ENCODE measurements at places on chromosomes 5 and 9. TPM values are rescaled to one million over a fixed set of nuclear protein-coding genes. Genes with fewer than 3 reads are reported as not detected.
A peak's percentile ranks its signal among the peaks of the same experiment; 100 is the strongest.

DNA sequence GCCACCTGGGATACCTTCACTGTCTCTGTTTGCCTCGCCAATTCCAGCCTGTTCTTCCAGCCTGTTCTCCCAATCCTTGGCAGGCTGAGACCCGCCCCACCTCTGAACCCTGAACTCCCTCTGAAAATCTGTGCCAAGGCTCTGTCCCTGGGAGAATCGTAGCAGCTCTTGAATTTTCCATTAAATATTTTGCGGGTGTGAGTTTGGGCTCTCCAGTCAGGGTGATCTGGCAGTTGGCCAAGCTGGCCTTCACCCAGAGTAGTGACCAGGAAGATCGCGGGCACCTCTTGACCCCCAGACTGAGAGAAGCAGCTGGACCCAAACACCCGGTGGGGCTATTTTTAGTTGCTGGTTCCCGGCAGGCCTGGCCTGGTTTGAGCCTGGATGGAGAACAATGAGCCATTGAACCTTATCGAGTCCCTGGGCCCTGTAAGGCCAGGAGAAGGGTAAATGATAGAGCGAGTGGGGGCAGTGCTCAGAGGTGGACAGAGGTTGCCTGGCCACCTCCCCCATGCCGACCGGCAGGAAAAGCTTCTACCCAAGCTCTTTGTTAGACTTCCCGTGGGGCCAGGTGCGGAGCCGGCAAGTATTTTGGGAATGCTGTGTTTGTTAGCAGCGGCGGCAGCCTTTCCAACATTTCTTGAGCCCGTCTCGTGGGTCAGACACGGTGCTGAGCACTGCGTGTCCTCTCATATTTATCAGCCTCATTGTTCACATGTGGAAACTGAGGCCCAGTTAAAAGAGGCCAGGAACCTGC, 146.2 kb downstream of the RGS3 start:
- H3K4me1 ChIP-seq: peaks cover 3% of the 10 kb centered on the region
- H3K27me3 ChIP-seq: no peaks in the 10 kb centered on the region
- peak; percentile 87 for DNase-seq
- H3K4me3 ChIP-seq: no peak overlapping the region
- peak overlapping the region; percentile 24 for H3K27ac ChIP-seq
- no peaks in the 10 kb centered on the region for H3K36me3 ChIP-seq

Gene TICAM2
- polyA plus RNA-seq: 2.9 TPM

- no peak overlapping the region for H3K27ac ChIP-seq
- no peaks in the 10 kb centered on the region for H3K27me3 ChIP-seq
- H3K4me1 ChIP-seq: no peaks in the 10 kb centered on the region
Observed at GRCh38 chr9:109953813-109954497, 174.0 kb downstream of the PALM2AKAP2 start.

Gene TAF11L10
- polyA plus RNA-seq: not detected

- H3K27me3 ChIP-seq: peaks cover 40% of the 10 kb centered on the region
- no peak overlapping the region for H3K27ac ChIP-seq
- DNase-seq: peak; percentile 81
- H3K36me3 ChIP-seq: no peaks in the 10 kb centered on the region
Observed at GRCh38 chr9:105656131-105656921, 5.9 kb upstream of the TAL2 start.

- H3K4me3 ChIP-seq: peak overlapping the region; percentile 75
- H3K4me1 ChIP-seq: peaks cover 27% of the 10 kb centered on the region
- no peaks in the 10 kb centered on the region for H3K27me3 ChIP-seq
- DNase-seq: no peak
Observed at GRCh38 chr5:151448038-151448985, 909 bp downstream of the SLC36A1 start.

DNA sequence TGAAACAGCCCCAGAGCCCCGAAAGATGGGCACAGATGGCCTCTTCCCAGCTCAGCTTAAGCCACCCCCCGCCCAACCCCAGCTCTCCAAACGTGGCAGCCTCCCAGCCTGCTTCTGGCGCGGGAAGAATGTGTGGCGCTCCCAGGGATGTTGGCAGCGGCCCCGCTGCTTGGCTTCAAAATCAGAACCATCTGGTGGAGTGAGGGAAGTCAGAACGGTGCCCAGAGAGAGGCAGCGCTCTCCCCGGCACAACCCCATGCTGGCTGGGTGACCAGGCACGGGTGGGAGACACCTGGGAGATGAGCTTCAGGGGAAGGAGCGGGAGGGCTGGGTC, 72.7 kb upstream of the ORM1 start:
- DNase-seq: no peak
- H3K27me3 ChIP-seq: no peaks in the 10 kb centered on the region
- H3K4me3 ChIP-seq: no peak overlapping the region
- no peaks in the 10 kb centered on the region for H3K36me3 ChIP-seq
- no peaks in the 10 kb centered on the region for H3K4me1 ChIP-seq
- H3K27ac ChIP-seq: no peak overlapping the region

Gene MGAT4B
- polyA plus RNA-seq: 35.8 TPM

DNA sequence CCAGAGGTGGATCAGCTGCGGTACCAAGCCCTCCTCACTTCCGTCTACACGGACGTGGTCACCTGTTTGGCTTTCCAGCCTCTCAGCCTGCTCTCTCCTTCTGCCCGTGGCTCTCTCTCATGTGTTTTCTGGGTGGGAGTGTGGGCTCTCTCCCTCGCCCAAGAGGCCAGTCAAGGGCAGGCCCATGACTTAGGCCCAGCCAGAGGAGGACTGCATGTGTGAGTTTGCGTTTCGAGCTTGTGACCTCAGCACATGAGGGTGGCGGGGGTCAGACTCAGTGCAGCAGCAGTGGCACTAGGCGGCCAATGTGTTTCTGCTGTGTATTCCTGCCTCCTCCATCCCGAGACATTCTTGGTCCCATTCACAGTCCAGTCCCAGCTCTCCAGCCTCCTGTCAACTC, 82.5 kb upstream of the SMIM23 start:
- no peaks in the 10 kb centered on the region for H3K27me3 ChIP-seq
- H3K27ac ChIP-seq: no peak overlapping the region
- H3K4me1 ChIP-seq: no peaks in the 10 kb centered on the region
- H3K36me3 ChIP-seq: no peaks in the 10 kb centered on the region

- no peak overlapping the region for H3K27ac ChIP-seq
- peaks cover 44% of the 10 kb centered on the region for H3K4me1 ChIP-seq
- DNase-seq: no peak
Observed at GRCh38 chr9:89312222-89312571, 1.2 kb downstream of the CKS2 start.

GRCh38 chr9:219670-220365, 5.2 kb downstream of the DOCK8 start:
- peak overlapping the region; percentile 55 for H3K27ac ChIP-seq
- H3K36me3 ChIP-seq: no peaks in the 10 kb centered on the region
- no peak for DNase-seq
- H3K27me3 ChIP-seq: no peaks in the 10 kb centered on the region

DNA sequence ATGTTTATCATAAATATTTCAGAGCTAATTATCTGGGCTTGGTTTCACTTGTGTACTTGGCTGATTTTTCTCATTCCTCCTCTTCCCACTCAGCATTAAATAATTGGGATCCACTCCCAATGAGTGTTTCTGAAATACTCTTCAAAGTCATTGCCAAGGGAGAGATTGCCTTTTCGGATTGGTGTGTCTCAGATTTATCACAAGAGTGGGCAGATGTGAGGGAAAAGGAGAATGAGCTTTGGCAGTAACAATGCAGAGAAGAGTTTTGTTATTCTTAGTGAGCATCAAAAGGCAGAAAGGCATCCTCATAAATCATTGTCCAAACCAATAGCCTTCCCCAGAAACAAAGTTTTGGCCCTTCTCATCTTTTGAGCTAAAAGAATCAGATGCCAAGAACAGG, 79.2 kb downstream of the SEMA5A start:
- no peaks in the 10 kb centered on the region for H3K36me3 ChIP-seq
- no peak for DNase-seq
- H3K27me3 ChIP-seq: no peaks in the 10 kb centered on the region
- H3K4me1 ChIP-seq: no peaks in the 10 kb centered on the region

DNA sequence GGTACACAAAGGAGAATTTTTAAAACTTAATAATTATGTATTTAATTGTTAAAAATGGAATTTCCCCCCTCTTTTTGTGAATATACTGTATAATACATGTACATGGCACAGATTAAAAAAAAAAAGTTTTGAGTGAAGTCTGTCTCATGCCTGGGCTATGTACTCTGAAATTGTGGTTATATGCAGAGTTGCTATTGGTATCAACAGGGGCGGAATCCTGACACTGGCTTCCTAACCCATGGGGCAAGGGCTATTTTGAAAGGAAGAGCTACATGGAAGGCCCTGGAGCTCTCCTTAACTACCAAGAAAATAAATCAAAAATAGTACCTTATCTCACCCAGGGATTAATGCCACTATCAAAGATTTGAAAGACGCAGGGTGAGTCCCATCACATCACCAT, 865 bp upstream of the FAM193B start:
- peaks cover 32% of the 10 kb centered on the region for H3K4me1 ChIP-seq
- DNase-seq: no peak

DNA sequence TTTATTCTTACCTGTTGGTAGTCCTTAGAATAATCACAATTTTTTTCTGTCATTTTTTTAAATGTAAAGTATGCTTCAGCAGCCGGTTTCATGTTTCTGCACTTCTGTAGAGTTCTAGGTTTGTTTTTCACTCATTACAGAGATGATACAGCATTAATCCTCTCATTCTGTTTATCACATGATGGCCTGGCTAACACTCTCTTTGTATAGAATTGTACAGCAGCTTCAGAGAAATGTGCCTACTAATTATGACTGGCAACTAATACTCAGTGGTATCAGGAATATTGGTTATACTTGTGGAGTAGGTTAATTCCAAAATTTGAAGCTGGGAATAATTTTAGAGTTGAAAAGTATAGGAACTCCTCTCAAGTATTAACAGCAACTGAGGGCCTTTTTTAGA, 192.9 kb upstream of the OTULINL start:
- H3K27me3 ChIP-seq: no peaks in the 10 kb centered on the region
- H3K4me1 ChIP-seq: no peaks in the 10 kb centered on the region

Gene NME5
- polyA plus RNA-seq: 0.47 TPM

DNA sequence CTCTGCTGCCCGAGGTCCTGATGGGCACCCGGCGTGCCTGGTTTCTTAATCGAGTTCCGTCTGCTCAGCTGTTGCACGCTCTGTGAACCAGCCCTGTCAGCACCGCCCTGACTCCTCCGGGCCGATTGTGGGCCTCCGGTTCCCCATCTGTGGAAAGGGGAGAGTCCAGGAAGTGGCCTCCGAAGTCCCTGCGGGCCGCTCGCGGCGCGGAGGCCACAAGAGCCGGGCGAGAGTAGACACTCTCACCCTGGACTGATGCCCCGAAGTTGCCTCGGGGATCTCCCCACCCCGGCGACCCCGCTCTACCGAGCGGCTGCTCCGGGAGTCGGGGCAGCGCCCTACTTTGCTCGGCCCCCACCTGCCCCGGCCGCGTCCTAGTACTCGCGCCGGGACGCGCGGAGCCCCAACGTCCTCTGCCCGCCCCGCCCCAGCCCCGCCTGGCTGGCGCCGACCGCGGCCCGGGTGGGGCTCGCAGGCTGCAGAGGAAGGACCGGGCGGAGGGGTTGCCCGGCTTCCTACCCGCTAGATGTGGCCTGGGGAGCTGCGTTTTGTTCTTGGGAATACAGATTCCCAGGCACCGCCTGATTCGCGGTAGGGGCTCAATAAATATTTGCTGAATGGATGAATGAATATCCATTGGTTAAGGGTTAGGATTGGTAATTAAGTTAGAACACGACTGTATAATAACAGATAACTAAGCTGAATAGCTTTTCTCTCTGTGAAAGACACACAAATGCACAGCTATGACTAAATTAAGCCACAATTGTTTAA, 935 bp upstream of the ZNF367 start:
- H3K4me1 ChIP-seq: peaks cover 45% of the 10 kb centered on the region
- H3K4me3 ChIP-seq: peak overlapping the region; percentile 88
- H3K27me3 ChIP-seq: no peaks in the 10 kb centered on the region

Measured in spleen (tissue), 13 donors.